ENCODE measurements at places on chromosomes 6 and 20. TPM values are rescaled to one million over a fixed set of nuclear protein-coding genes. Genes with fewer than 3 reads are reported as not detected.

Gene HLA-DPA1
- 0.56 TPM for total RNA-seq

- no peak for ATAC-seq
These were observed 115.9 kb downstream of the JPH2 start for GRCh38 chr20:44071057-44071456.

Gene LY6G6D
- not detected for total RNA-seq

DNA sequence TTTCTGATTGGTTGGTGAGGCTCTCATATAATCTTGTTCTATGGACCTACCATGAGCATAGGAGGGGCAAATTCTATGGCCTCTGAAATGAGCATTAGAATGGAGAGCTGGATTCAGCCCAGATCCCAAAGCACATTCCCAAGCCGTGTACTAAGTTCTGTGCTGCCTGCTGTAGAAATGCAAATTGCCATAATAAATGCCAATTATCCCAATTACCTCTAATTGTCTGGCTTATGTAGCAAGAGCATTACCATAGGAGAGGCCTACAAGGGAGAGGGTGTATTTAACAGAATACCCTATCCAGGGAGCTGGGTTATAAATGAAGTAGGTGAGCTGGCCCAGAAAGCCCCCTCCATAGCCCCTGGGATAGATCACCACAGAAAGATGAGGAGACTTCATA is 126.8 kb downstream of the LRFN2 start:
- ATAC-seq: no peak

- ATAC-seq: peak; percentile 43
These were observed 139.0 kb downstream of the JARID2 start for GRCh38 chr6:15384901-15385300.

DNA sequence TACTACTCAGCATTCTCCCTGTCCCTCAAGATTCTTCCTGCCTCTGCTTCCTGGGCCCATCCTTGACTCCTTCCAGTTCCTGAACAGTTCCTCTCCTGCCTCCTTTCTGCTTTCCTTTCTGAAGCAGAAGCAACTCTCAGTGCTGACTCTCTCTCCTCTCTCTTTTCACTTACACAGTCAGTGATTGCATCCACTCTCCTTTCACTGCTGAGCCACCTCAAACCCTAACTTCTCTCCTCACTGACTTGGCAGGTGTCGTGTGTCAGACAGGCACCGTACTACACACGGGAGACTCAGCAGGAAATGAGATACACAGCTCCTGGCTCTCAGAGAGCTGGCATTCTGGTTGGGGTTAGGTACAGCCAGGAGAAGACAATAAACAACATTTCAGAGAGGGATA is 5.6 kb downstream of the ABHD16A start:
- ATAC-seq: no peak

DNA sequence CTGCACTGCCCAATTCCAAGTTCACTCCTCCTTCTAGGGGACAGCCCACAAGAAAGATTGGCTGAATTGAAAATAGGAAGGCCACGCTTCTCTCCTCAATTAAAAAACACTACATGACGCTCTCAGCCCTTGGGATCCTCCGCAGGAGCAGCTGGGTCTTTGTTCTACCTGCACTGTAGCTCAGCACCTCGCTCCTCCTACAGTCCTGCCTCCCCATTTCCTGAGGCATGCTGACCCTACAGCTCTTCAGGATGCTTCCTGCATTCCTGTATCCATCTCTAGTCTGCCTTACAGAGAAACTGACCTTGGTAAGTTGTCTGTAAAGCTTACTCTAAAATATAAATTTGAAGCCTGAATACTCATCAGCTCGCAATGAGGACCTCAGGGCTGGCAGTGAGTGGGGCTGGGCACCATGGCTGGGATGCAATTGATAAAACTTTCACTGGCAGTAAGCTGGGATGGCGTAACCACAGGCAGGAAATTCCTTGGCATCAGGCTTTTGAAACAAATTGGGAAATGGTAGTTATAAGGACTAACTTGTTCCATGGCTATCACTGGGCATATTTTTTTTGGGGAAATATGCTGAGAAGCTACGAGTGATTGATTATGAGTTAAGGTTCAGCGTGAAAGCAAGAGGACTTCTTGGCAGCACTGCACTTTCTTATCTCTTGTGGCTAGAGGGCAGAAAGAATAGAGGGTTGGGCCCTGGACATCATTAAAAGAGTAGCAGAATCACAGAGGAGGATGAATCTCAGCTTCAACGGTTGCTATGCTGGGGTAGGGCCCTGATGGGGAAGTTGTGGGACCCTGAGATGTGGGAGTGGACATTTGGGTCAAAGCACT is 11.7 kb upstream of the SIRPB1 start:
- no peak for ATAC-seq

Gene MCM9
- 8.7 TPM for total RNA-seq

Gene MACROD2
- 6.6 TPM for total RNA-seq

- ATAC-seq: no peak
These were observed 62.9 kb downstream of the GTF2H5 start for GRCh38 chr6:158230967-158231550.

DNA sequence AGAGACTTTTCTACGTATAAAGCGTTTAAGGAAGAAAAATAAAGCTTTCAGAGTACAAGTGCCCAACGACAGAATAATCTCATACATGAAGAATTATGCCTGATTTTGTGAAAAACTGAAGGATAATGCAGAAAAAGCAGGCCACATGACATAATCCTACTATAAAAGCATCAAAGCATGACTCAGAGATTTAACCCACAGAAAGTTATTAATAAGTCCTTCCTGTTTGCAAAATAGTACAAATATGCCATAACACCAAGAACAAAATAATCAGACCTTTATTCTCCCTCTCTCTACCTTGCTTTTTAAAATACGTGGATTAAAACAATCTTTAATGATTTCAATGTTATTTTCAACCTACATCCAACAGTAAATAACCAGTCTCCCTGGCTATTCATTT is 118.6 kb upstream of the BCLAF1 start:
- no peak for ATAC-seq

DNA sequence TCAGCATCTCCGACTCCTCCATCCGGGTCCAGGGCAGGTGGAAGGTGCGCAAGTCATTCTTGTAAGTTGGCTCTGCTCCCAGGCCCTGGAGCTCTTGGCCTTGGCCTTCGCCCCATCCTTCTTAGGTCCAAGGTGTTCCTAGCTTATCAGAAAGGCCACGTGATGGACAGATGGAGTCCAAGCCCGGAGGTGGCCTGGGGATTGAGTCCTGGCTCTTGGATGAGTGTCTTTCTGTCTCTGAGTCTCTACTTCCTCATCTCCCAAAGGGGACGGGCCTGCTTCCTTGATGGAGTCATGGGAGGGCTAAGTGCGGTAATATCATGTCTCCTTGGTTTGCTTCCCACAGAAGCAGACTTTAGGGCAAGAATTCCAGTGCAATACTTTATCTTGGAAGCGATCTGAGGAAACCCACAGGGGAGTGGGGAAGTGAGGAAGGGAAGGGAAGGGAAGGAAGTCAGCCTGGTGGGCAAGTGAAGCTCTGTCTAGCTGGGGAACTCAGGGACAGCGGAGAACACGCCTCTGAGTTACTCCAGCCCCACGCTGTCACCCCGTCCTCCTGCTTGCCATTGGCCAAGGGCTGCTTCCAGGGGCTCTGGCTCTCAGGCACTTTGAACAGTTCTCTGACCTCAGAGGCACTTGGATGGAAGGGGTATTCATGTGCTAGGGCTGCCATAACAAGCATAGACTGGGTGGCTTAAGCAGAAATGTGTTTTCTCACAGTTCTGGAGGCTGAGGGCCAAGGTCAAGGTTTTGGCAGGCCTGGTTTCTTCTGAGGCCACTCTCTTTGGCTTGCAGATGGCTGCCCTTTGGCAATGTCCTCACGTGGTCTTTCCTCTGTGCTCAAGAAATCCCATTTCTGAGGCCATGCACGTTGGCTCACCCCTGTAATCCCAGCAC is 4.8 kb downstream of the LBP start:
- ATAC-seq: no peak

DNA sequence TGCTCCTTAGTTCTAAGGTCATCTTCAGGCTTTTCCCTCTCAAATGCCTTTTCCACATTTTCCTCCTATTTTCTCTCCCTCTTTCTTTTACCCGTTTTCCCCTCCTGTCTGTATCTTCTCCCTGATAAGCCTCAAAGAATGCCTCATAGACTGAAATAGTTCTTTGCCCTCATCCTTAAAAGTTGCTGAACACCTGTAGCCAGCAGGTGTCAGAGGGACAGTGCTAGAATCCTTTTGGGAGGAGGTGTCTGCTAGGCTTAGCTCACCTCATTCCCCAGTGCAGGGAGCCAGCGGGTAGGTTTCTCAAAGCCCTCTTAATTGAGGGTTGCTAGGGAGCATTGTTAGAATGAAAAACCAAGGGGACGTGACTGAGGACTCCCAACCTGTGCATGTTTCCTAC is 204.0 kb downstream of the TSHZ2 start:
- ATAC-seq: peak; percentile 65

Gene RFX6
- total RNA-seq: 0.04 TPM

DNA sequence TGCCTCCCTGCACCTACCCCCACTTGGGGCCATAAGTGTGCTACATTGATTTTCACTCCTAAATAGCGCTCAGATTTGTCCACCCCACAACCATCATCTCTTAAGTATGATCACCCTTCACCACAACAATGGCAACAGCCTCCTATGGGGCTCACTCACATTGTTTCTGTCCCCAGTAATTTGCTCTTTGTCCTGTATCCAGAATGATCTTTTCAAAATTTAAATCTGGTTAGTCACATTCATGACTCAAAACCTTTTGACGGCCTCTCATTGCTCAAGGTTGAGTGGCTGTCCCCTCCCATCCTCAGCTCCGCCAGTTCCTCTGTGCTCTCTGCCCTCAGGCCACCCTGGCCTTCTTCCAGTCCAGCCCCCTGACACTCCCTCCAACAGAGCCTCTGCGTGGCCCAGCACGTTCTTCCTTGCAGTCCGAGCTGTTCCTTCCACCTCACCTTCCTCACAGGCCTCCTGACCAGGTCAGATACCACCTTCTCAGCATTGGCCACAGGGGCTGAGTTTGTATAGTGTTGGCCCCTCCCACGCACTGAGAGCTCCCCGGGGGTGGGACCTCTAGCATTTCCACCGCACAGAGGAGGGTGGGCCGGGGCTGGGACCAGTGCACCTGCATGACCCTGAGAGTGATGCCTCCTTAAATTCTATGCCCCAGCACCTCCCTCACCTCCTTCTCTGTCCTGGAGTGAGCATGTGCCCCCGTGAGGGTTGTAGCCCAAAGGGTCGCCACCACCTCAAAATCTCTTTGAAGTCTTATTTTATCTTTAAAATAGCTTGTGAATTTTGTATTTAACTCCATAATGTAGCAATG is 2.4 kb upstream of the PPP1R3G start:
- ATAC-seq: no peak

- ATAC-seq: no peak
These were observed 211.1 kb downstream of the OGFRL1 start for GRCh38 chr6:71499667-71500066.

GRCh38 chr6:150987371-150987828 is 121.9 kb downstream of the MTHFD1L start:
- ATAC-seq: no peak

DNA sequence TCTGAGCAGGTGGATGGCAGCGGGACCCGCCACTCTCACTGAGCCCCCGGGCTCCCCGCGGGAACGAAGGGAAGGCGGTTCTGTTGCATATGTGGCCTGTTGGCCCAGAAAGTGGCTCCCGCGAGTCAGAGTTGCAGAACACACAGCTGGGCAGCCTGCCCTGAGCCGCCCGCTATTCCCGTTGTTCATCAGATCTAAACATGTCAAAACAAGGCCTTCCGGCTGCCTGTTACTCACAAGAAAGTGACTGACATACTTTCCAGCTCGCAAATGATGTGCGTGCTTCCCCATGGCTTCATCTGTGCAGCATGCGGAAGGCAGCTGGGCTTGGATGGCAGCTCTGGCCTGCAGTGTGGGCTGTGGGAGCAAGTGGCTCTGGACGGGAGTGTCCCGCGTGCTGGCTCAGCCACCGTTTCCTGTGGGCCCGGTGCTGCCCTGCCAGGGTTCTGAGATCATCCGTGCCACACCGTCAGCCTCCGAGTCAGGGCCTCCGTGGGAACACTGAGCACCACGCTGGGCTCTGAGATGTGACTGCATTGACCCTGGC is 227.3 kb downstream of the ERMARD start:
- peak; percentile 85 for ATAC-seq

- no peak for ATAC-seq
These were observed 9.4 kb upstream of the DSTN start for GRCh38 chr20:17560344-17561074.

Gene MAN1A1
- 3.3 TPM for total RNA-seq

Gene HTR1E
- total RNA-seq: 0.58 TPM

- ATAC-seq: no peak
These were observed 167.6 kb downstream of the UNC5CL start for GRCh38 chr6:40871424-40871823.

GRCh38 chr6:35465646-35466045 is 2.6 kb upstream of the RPL10A start:
- ATAC-seq: no peak

Gene SLC52A3
- not detected for total RNA-seq

Gene TEAD3
- 9.1 TPM for total RNA-seq

- ATAC-seq: no peak
These were observed 11.7 kb downstream of the EPB41L2 start for GRCh38 chr6:131051341-131051740.

DNA sequence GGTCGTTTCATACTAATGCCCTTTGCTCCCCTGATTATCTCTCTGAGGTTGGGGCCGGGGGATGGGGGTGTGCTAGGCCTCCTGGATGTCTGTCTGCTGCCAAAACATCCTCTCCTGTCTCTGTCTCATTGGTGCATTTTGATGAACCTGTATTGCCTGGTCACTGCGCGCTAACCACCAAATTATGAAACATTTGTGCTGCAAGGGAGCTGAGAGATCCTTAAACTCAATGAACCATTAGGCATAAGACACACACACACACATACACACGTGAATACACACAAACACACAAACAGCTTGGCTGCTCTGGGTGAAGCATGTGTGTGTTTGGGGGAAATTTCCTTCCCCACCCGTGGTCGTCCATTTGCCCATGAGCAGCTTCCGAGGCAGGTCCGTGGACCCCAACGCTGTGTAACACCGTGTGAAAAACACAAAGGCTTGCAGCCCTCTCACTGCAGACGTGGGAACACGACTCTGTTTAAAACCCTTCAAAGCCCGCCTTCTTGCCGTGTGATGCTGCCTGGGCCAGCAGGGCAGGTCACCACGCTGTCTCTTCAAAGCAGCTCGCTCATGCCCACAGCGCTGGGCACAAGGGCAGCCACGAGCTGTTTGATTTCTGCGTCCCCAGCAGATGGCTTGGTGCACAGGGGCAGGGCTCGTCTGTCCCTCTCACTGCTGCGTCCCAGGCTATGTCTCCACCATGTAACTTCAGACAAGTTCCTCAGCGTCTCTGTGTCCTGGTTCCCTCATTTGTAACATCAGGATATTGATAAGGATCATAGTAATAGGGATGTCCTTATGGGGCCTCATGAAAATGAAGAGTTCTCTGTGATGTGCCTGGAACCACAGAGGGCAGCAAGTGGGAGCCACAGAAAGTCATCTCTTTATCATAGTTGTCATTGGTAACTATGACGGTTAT is 96.8 kb downstream of the CDH26 start:
- no peak for ATAC-seq

Gene CD164
- 35.4 TPM for total RNA-seq

Gene SOX18
- not detected for total RNA-seq

DNA sequence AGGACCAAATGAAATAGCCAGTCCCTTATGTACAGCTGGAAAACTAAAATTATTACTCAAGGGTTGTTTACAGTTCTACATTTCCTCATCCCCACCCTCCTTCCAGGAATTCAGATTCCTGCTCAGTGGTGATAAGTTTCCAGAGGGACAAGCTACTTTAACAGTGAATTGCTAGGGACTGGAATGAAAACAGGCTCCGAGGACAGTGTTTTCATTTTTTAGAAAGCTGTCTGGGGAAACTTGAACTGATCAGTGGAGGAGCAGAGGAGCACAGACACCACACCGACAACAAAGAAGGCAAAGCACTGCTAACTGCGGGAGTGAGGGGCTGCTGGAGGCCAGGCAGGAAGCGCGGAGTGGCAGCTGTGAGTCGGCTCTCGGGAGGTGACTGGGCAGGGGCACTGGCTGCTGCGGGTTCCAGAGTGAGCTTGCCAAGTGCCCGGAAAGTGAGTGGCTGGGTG is 322.2 kb downstream of the ESR1 start:
- peak; percentile 93 for ATAC-seq
